ENCODE measurements at places on chromosomes 5 and 9. TPM values are rescaled to one million over a fixed set of nuclear protein-coding genes. Genes with fewer than 3 reads are reported as not detected.

- H3K4me3 ChIP-seq = no peak overlapping the region
- H3K27ac ChIP-seq = no peak overlapping the region
- no peaks in the 10 kb centered on the region for H3K36me3 ChIP-seq
- H3K27me3 ChIP-seq = no peaks in the 10 kb centered on the region
- no peaks in the 10 kb centered on the region for H3K4me1 ChIP-seq
Observed at GRCh38 chr5:147751156-147751830, 31.2 kb downstream of the JAKMIP2 start.

GRCh38 chr9:36479101-36479500, 79.0 kb upstream of the RNF38 start:
- no peak for DNase-seq

GRCh38 chr9:70257991-70258691, 637 bp upstream of the SMC5 start:
- peaks cover 47% of the 10 kb centered on the region for H3K4me1 ChIP-seq
- no peaks in the 10 kb centered on the region for H3K36me3 ChIP-seq
- peak overlapping the region; percentile 95 for H3K4me3 ChIP-seq
- no peak for DNase-seq
- H3K27me3 ChIP-seq = no peaks in the 10 kb centered on the region
- H3K27ac ChIP-seq = peak overlapping the region; percentile 92

- H3K27me3 ChIP-seq = no peaks in the 10 kb centered on the region
- DNase-seq = no peak
- no peak overlapping the region for H3K4me3 ChIP-seq
- no peaks in the 10 kb centered on the region for H3K36me3 ChIP-seq
- H3K4me1 ChIP-seq = no peaks in the 10 kb centered on the region
- no peak overlapping the region for H3K27ac ChIP-seq
Observed at GRCh38 chr9:89690334-89690912, 85.6 kb downstream of the GADD45G start.

GRCh38 chr9:133502112-133502511, 22.6 kb downstream of the MYMK start:
- DNase-seq = no peak
- no peaks in the 10 kb centered on the region for H3K27me3 ChIP-seq
- H3K4me3 ChIP-seq = no peak overlapping the region
- H3K4me1 ChIP-seq = no peaks in the 10 kb centered on the region
- no peaks in the 10 kb centered on the region for H3K36me3 ChIP-seq

NTNG2 gene
- total RNA-seq = 1.3 TPM

PRRX2 gene
- 0.35 TPM for total RNA-seq

JAKMIP2 gene
- total RNA-seq = 1.8 TPM

PKD2L2 gene
- not detected for total RNA-seq

EPB41L4B gene
- 0.35 TPM for total RNA-seq

PCDHA9 gene
- not detected for total RNA-seq

Data from CD8-positive, alpha-beta memory T cell (primary cell).